NCI-H1417 treated with DMSO at 0.1 percent for 48 hours (cell line): ENCODE measurements at places on chromosomes 5 and 9.

DNA sequence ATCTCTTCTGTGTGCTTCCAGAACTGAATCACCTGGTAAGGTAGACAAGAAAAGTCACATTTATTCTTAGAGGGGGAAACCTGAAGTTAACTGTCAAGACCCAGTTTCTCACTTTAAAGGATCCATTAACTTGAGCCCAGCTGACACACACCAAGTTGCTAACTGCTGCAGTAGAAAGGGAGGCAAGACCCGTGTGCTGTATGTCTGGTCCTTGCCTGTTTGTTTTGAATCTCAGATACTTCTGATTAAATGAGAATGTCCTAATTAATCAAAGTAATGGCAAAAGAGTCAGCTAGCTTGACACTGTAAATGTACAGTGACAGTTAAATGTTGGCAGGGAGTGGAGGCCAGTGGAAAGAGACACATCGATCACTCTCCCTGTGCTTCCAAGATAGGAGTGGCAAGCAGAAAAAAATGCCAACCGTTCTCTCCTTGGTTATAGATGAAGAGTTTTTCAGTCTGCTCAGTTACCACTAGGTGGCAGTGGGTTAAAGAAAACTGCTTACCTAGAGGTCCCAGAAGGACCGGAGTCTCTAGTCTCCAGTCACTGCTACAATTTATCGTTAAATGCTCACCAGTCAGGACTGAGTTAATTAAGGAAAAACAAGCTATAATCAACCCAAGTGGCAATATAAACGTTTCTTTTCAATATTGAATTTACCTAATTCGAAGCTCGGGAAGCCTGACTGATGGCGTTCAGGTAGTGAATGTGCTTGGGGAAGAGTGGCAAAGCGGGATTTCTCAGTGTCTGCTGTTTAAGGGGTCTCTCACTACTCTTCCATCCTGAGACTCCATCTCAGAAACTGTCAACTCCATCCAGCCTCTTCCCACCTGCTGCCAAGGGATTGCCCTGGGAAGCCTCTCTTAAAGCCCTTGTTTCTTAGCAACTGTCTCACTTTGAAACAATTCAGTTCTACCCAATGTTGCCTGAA, 18.4 kb downstream of the LSM11 start:
- no peak for DNase-seq

GRCh38 chr5:14668181-14668591, 3.7 kb downstream of the OTULIN start:
- DNase-seq, result no peak

DNA sequence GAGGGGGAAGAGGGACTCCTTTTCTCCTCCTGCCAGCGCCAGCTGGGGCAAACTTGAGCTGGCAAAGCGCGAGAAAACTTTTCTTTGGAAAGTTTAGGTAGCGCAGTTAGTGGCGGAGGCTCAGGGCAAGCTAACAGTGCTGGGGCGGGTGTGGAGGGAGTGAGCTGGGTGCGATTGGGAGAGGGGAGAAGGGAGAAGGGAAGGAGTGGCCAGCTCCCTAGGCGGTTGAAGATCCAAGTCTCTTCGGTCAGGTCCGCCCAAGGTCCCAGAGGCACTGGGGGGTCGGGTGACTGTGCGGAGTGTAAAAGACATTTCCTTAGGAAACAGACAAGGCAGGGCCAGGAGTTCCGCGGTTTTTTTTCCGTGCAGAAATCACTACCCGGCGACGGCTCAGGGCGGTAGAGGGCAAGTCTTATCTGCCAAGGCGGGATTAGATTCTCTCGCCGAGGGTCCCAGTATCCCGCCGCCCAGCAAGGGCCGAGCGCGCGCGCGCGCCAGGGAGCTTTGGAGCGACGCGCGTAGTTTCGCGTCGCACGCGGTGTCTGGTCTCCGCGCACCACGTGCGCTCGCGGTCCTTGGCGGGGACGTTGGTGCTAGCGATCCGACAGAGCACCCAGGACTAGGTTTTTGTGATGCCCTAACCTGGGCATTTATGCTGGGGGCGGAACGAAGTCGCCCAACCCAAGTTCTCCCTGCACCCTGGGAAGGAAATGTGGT, 33.6 kb upstream of the NFIB start:
- DNase-seq, result no peak

DNA sequence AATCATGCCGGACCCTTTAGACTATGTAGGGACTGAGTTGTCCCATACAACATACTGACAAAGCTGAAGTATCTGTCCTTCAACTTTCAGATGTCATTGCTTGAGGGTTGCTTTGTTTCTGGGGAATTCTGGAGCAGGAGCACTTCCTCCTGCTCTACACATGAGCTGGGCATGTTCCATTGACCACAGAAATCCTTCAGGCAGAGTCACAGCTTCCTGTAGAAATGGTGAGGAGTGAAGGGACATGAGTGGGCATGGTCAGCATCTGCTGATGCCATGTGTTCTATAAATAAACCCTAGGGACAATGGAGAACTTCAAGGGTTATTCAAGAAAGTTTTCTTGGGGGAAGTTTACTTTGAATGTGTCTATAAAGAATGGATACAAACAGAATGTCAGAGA, 296.6 kb upstream of the FBXL7 start:
- no peak for DNase-seq
